ENCODE measurements at places on chromosomes 5 and 9. TPM values are rescaled to one million over a fixed set of nuclear protein-coding genes. Genes with fewer than 3 reads are reported as not detected.

PCDHA9 gene
- total RNA-seq = 0.03 TPM

ZNF454 gene
- 1.7 TPM for total RNA-seq

PRSS3 gene
- total RNA-seq = not detected

ADGRD2 gene
- not detected for total RNA-seq

PDGFRB gene
- total RNA-seq = 54.6 TPM

IFNB1 gene
- total RNA-seq = not detected

GRIN3A gene
- total RNA-seq = 0.11 TPM

TIGD6 gene
- total RNA-seq = 2.7 TPM

VCAN gene
- total RNA-seq = 61.0 TPM

CTNNA1 gene
- 427 TPM for total RNA-seq

TAF11L5 gene
- not detected for total RNA-seq

RNF208 gene
- total RNA-seq = 22.2 TPM
